CD4-positive, alpha-beta T cell treated with Interleukin-4 for 4 hours (primary cell): ENCODE measurements at places on chromosomes 13 and 19.

DNA sequence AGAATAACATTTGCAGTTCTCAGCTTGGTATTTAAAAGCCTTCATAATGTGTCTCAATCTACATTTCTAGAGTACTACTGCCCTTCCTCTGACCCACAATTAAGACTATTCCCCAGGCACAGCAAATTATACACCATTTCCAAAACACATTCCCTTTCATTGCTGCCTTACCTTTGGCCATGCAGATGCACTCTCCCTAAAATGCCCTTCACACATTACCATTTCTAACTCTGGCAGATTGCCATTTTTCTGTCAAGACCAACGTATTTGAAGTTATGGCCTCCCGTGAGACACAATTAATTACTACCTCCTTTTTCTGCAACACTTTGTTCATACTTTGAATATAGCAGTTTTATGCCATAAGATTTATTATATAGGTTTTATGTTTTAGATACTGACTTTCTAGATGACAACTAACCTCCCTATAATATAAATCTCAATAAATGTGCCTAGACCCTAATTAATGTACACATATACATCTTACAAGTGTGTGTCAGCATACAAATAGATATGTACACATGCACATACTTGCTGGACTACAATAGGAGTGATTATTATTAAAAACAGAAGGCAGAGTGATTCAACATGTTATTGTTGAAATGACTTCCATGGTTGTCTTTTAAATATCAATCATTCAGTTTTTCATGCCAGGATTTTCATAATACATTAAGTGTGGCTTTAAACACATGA is 2902.5 kb downstream of the PCDH9 start:
- no peak for DNase-seq

- DNase-seq, result peak; percentile 64
These were observed 14.4 kb downstream of the LEUTX start for GRCh38 chr19:39792999-39793546.

DNA sequence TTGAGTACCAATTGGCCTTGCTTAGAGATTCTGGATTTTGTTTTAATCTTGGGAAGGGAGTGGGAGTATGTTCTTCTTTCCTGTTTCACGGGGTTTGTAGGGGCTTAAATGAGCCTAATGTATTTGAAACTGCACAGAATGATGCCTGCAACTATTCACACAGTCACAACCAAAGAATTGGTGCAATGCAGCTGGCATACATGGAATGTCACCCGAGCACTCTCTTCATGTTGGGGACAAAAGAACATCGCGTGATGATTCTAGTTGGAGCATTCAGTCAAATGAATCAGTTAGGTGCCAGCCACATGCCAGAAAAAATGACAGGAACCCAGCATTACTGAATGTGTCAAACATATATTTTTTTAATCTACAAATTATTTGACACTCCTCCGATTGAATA is 22.1 kb downstream of the STARD13 start:
- DNase-seq, result no peak

DNA sequence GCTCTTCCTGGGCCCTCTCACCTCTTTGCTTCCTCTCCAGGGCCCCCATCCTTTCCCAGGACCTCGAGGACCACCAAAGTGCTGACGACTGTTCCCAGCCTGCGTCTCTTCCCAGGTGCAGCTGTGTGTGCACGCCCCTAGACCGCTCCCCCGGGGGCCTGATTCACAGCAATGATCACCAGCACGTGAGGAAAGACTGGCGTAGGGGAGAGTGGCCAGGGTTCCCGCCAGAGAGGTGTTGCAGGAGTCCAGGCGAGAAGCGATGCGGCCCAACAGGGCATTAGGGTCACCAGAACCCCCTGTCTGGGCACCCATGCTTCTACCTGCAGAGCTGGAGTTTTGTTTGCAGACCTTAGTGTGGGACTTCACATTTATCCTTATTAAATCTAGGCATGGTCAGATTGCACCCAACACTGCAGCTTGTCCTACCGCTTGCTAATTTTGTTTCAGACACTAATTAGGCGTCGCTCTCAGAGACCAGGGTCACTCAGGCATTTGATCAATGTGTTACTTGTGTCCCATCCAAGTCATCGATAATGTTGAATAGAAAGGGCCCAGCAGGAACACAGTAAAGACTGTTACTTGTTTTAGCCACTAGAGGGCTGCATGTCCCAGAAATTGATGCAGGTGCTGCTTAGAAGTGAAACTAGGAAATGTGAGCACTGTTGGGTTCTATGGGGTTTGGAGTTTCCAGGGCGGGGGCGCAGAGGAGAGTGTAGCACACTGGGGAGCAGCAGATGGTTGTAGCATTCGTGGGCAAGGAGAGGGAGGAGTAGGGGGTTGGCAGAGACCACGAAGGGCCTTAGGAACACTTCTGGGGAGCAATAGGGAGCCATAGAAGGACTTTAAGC is 53.2 kb downstream of the CDADC1 start:
- DNase-seq, result peak; percentile 86

GRCh38 chr13:46484561-46484960 is 68.4 kb upstream of the LRCH1 start:
- no peak for DNase-seq

DNA sequence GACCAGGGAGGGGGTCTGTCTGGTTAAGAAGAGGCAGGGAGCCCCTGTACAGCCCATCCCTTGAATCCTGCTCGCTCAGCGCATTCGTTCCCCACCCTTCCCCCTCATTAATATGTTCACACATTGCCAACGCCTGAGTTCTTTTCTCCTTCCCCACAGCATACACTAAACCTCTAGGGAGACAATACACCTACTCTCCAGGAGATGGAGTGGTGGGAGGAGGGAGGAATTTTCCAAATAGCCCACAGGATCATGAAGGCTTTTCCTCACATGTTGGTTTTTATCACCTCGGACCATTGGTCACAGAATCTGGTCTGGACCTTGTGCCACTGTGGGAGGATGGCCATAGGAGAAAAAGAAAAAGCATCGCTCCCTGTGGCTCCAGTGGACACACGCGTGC is 294.9 kb downstream of the SHISA2 start:
- no peak for DNase-seq

GRCh38 chr19:56156768-56157167 is 15.7 kb downstream of the ZNF444 start:
- DNase-seq, result no peak

DNA sequence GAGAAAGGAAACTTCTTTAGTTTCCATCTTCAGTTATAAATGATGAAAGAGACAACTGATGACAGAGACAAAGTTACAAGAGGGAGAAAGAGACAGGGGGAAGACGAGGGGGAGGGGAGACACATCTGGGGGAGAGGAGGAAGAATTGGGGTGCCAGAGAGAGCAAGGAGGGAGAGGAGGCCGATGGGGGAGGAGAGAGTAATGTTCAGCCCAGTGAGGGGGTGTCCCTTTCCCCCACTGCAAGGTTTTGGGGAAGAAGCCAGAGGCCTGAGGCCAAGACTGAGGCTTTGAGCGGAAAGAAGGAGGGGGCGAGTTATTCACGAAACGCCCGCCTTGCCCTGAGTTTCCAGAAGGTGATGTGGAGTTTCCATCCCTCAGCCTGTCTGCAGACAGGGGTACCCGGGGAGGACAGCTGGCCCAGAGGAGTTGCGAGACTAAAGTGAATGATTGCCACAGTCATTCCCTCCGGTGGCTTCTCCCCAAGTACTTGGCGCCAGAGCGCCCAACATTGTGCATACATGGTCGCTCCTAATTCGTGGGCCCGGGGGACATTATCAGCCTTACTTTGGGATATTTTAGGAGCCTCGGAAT is 558 bp upstream of the PPAN start:
- DNase-seq, result peak; percentile 63

DNA sequence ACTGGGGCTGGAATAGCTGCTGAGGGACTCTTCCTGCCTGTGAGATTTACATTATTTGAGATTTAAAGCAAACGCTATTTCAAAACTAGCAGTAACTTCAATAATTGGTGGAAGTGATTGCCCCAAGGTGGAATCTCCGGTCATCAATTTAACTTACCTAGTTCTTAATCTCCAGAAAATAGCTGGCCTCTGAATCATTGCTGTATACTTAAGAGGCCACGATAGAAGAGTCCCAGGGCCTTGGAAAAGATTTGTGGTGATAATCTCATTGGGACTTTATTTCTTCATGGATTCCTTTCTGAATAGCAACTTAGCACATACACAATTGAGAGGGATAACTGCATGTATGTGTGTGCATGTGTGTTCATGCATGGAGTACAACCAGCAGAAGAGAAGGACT is 120.2 kb downstream of the DNAJC15 start:
- DNase-seq, result no peak

DNA sequence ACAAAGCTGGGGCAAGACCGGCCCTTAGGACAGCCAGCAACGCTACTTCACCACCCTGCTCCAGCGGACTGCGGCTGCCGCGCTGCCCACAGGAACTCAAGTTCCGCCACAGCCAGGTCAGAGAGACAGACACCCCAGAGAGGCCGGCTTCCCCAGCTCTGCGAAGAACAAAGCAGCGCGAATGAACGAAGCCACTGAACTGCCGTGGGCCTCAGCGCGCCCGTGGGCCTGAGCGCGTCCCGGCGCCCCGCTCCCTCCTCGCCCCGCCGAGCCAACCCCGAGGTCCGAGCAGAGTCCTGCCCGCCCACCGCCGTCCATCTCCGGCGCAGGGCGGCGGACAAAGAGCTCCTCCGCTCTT is 158.4 kb downstream of the RNF17 start:
- DNase-seq, result peak; percentile 1

- peak; percentile 12 for DNase-seq
These were observed 7.0 kb downstream of the TMEM221 start for GRCh38 chr19:17441241-17442021.

DNA sequence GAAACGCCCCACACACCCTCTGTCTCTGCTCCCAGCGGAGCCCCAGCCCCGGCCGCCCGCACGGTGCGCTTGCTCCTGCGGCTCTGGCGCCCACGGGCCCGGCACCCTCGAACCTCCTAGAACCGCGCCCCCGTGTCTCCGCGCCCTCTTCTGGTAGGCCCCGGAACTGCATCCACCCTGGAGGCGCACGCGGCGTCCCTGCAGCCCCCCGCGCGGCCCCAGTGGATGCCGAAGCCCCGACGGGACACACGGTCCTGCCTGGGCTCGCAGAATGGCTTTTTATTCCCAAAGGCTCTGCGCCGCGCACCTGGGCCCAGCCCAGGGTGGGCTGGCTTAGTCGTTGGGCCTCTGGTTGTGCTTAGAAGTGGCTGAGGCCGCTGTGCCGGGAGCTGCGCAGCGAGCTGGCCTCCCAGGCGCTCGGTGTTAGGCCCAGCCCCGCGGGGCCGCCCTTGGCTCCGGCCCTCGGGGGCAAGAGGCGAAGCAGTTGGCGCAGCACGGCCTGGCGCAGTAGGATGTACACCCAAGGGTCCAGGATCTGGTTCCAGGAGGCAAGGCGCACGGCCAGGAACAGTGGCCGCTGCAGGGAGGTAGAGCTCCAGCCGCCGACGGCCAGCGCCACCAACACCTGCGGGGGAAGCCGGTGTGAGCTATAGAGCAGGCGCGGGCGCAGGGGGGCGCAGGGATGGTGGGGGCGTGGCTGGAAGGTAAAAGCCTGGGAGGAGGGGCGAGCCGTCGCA is 2.8 kb downstream of the PTGER1 start:
- peak; percentile 71 for DNase-seq

GRCh38 chr19:3954107-3954506 is 16.8 kb downstream of the DAPK3 start:
- DNase-seq, result no peak

DNA sequence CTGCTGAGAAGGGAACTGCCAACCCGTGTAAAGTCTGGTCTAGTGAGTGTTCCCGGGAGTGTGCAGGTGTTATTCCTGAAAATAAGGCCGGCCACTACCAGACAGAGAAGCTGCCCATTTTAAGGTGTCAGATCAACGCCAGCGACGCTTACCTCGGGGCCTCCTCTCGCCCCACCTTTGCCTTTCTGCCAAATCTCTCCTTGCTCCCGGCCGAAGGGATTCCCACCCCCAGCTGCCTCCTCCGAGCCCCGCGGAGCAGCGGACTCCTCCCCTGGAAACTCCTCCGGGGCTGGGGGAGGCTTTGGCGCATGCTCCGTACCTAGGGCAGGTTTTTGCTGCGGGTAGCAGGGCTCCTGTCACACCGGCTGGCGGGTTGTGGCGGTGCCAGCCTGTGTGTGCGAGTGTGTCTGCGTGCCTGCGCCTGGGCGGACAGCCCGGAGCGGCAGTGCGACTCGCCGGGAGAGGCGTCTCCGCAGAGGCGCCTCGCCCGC is at the start of gene HS6ST3:
Gene HS6ST3, plus strand, starts transcription at position 359 of the 491 bp plus-strand sequence.
- no peak for DNase-seq

DNA sequence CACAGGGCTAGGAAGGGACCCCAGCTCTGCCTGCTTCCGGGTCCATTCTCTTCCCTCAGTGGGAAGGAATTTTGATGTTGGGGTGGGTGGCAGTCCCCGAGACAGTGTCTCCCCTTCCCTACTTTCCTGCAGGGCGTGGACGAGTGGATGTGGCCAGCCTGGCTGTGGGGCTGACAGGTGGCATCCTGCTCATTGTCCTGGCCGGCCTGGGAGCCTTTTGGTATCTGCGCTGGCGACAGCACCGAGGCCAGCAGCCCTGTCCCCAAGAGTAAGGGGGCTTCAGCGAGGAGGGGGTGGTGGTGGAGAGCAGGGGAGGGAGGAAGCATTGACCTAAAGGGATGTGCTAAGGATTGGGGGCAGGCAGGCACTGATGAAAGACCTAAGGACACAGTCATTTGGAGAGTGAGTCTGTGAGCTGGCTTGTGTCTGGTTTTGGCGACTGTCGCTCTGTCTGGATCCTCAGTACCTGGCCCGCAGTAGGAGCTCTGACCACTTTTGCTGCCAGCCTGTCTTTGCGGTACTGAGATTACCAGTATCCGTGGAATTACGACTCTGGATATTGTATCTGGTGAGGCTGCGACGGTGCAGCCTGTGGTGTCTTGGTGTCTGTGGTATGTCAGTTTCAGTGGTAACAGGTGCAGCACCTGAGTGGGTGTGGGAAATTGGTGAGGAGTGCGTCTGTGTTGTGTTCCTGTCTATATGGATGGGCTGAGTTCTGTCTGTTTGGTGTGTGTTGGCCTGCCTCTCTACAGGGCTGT is 2.4 kb upstream of the PRR12 start:
- DNase-seq, result no peak

GRCh38 chr13:111505175-111505777 is 184.8 kb downstream of the TEX29 start:
- DNase-seq, result no peak

GRCh38 chr19:16970821-16971220 is 55.8 kb downstream of the CPAMD8 start:
- no peak for DNase-seq

DNA sequence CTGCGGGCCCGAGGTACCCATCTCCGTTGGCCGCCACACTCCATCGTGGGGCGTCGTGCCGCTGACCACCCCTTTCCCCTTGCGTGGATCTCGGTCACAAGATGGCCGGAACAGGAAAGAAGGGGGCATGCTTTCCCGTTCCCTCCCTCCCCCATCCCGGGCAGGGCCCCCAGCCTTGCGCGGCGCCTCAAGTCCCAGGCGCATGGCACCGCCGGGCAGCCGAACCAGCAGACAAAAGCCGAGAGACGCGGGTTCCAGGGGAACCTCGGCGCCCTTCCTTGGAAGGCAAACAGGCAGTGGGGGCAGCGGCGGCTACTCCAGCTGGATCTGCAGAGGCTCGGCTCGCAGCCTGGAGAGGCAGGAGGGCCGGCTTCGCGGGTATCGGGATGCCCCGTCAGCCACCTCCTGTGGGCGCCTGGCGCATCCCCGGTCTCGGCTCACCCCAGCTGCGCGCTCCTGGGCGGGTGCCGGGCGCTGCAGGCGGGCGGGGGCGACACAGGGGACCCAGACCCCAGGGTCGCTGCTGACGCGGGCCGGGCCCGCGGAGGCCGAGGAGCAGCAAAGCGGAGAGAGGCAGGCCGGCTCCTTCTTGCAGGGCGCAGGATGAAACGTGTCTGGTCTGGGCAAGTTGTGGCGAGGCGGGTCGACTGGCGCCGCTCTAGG is 439 bp downstream of the DZIP1 start:
- DNase-seq, result no peak
